ENCODE measurements at places on chromosomes 11 and 22.

DNA sequence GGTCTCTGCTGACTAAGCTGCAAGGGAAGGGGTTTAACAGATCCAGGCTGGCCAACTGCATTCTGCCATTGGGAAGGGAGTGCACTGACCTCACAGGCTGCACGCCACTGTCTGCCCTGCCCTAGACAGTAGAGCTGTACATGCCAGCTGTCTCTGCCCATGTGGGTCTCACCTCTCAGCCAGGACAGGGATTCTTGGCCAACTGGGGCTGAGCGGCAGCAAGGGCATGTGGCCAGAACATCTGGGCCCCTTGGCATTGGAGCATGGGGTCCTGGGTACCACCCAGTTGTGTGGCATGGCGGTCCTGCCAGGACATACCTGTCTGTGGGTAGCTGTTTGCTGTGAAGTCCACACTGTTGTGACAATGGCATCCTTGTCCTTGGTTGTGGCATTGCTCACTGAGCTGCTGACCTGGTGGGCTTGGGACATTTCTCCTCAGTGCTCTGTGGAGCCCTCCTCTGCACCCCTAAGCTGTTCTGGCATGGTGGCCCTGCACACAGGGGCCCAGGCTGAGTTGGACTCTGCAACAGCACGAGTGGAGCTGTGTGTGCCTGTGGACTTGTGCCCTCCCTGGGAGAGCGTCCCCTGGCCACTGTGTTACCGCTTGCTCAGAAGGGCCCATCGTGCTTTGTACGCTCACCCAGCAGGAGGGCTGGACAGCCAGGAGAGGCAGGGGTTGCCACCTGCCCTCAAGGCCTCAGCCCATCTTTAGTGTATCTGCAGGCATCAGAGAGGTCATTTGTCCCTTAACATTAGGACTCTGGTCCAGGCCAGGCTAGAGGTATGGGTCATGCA is 46.7 kb downstream of the MED15 start:
- no peak for DNase-seq

GRCh38 chr11:64502634-64503033 is 88.4 kb upstream of the SLC22A12 start:
- peak; percentile 62 for DNase-seq

- no peak for DNase-seq
These were observed 43.4 kb downstream of the CCDC81 start for GRCh38 chr11:86418106-86418505.

GRCh38 chr11:131389582-131389981 is 19.2 kb downstream of the NTM start:
- no peak for DNase-seq

- DNase-seq = no peak
These were observed 185.6 kb upstream of the TENM4 start for GRCh38 chr11:79626135-79627075.

GRCh38 chr22:32932176-32932575 is 126.0 kb downstream of the SYN3 start:
- DNase-seq = no peak

DNA sequence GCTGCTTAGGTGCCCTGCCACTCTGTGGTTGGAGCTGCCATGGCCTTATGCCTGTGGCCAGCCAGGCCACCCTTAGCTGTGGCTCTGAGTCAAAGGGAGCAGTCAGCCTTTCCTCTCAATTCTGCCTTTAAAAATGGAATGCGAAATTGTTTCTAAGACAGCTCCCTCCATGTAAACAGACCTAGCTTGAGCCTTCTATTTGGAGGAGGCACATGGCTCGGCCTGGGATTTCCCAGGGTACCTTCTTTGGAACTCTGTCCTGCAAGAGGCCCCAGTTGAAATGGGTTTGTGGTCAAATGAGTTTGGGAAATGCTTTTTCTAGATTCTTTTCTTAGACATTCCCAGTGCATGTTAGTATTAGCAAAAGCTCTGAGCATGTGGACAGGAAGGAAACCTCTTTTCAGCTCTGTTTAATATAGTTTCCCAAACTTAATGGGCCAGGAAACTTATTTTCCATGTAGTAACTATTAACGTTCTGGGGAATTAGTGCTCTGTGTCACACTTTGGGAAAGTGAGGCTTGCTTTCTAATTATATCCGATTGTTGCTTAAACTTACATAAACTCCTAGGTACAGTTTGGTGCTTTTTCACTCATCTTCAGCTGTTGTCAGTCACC is 7.8 kb downstream of the PHOX2A start:
- DNase-seq = no peak

DNA sequence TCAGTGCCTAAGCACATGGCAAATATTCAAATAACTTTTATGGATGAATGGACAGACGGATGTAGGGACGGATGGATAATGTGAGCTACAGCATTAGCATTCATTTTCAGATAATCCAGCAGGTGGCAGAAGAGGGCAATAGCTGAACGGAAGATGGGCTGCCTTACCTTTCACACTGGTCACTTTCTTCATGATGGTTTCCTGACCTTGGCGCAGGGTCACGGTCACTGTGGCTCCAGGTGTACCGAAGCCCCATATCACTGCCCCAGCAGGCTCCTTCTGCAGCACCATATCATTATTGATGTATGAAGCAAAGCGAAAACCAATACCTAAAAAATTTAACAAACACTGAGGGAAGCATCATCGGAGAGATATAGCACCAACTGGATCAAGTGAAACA is 4.3 kb downstream of the SIAE start:
- peak; percentile 73 for DNase-seq

GRCh38 chr11:16897470-16898061 is 116.6 kb downstream of the PLEKHA7 start:
- no peak for DNase-seq

- DNase-seq = peak; percentile 65
These were observed 25.4 kb downstream of the TPBGL start for GRCh38 chr11:75265851-75266531.

- no peak for DNase-seq
These were observed 10.4 kb upstream of the ASPHD2 start for GRCh38 chr22:26418620-26419019.

DNA sequence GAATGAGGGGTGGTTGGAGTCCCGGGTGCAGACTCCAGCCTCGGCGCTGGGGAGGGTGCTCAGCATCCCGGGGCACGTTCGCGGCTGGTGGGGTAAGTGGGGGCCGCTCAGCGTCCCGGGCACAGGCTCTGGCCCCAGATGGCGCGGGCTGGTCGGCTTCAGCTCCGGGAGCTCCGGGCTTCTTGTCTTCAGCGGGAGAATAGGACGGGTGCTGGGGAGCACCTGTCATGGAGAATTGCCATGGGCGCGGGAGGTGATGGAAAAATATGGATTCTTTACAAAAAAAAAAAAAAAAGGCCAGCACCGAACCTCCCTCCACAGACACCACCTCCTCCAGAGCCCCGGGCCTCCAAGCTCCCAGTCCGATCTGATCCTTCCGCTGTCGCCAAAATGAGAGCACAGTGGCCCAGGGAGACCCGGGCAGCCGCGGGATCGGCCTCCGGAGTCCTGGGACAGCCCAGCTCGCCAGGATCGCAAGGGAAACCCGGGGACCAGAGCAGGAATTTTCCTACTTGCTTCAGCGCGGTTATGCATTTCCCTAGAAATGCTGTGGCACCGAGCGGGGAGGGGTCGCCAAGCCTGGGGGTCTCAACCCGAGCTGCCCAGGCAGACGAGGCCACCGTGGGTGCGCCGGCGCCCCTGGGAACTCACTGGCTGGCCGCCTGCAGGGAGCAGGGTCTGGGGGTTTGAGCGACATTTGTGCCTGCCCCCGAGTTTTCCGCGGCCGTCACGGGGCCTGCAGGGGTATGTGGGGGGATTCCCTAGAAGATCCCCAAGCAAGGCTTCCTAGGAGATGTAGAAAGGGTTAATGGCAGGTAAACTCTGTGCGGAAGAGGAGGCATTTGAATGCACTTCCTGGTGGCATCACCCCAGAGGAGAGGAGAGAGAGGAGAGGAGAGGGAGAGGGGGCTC is 1336.9 kb downstream of the BRD1 start:
- DNase-seq = no peak

DNA sequence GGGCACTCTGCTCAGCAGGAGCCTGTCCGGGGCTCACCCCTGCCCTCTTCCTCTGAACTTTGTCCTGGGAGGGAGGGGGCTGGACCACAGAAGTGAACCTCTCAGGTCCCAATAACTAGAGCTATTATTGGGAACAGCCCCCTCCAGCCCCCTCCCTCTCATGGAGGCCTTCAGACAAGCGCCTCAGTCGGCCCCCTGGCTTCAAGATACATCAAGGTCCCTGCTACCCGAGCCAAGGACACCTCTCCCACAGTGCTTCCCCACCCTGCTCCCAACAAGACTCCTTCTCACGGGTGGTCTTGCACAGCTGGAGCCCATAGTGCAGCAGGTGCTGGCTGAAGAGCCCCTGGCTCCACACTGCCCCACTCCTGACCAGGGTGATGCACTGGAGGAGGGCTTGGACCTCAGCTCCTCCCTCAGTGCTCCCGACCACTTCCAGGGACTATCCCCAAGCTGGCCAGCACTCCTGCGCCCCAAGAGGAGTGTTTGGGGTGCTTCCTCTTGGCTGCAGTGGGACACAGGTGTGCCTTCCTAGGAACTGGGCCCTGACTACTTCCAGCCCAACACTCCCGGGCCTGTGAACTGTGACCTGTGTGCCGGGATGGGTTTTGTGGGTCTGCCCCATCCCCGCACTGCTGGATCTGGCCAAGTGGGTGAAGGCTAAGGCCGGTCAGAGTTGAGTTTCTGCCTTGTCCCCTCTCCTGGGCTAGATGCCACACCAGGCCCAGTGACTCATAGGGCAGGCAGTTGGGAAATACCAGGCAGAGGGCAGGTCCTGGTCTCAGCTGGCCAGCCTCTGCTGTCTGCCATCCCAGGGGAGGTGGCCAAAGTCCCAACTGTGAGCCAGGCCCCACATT is 2.2 kb downstream of the PNPLA2 start:
- no peak for DNase-seq

- DNase-seq = no peak
These were observed 22.5 kb upstream of the SEPTIN5 start for GRCh38 chr22:19691721-19692341.

DNA sequence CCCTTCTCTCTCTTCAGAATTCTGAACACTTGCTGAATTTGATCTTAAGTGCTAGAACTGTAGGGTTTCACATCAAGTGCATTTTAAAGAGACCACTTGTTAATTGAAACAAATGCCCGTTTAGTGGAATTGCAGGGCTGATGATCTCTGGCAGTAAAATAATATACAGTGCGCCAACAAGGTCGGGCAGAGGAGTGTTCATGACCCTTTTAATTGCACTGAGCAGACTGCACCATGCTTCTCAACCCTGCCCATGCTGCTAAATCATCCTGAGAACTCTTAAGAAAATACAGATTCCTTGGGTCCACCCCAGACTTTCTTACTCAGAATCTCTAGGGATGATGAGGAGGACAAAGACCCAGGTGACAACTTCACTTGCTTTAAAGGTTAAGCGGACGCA is 73.5 kb downstream of the SC5D start:
- no peak for DNase-seq

DNA sequence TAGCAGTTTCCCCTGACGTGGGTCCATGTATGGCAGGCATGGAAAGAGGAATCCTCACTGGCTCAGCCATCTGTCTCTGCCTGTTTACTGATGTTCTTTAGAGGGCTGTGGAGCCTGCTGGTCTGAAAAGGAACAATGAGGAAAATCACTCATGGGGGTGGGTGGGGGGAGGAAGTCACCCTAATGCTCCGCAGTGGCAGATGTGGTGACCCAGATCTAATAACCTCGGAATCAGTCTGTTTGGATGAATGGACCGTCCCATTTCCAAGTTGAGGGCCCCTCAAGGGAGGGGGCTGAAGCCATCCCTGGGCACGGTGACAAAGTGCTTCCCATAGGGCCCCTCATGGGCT is 4.4 kb downstream of the BCR start:
- no peak for DNase-seq

- DNase-seq = no peak
These were observed 21.5 kb upstream of the MMP7 start for GRCh38 chr11:102552020-102552419.

DNA sequence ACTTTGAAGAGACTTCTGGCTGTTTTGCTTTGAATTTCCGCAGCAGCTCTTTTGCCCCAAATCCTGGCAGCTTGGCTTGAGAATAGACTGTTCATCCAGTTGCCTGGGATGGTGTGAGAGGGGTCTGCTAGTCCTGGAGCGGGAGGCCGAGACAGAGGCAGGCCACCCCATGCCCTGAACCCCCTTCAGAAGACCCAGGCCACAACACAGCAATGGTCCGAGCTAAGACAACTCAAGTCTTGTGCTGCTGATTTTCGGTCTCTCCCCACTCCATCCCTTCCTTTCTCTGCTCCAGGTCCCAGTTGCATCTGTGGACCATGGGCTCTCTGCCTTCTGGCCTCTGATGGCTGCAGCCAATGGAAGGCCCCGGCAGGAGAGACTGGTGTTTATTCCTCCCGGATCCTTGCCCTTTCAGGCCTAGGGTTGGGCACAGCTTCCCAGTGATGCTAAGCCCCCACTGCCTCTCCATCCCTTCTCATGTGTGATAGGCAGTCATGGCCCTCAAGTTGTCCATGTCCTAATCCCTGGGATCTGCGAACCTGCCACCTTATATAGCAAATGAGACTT is 31.9 kb upstream of the TP53I11 start:
- DNase-seq = no peak

GRCh38 chr22:19619144-19620009 is 94.9 kb upstream of the SEPTIN5 start:
- DNase-seq = no peak

DNA sequence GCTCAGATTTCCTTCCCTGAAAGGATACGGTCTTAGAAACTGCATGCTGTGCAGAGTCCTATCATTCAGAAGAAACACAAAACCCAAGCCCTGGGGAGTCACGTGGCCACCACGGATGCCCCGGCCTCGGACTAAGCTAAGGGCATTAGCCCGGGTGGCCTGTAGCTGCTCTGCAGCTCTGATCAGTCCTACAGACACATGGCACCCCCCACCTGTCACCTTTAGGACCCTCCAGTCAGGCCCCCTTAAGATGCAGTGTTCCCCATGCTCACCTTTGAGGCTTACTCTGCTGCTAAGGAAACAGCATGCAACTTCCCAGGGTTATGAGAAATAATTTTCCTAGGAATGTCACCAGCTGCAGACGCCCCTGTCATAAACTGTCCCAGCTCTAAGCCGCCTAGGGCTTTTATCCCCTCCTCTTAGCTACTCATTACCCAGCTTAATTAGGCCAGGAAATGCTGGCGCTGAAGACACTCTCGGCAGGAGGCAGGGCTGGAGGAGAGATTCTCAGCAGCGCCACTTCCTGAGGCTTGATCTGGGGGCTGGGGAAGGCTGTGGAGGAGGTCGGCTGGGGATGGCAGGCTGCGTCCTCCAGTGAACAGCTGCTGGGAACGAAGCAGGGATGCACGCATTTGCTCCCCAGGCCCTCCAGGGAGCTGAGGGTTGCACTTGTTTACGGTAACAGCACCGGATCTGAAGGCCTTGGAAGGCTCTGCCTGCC is 47.2 kb upstream of the ADA2 start:
- no peak for DNase-seq

GRCh38 chr22:27718186-27719035 is 83.1 kb downstream of the MN1 start:
- DNase-seq = peak; percentile 54

All from SK-N-SH (cell line).